ENCODE measurements at places on chromosomes 6 and 20.

- no peak for DNase-seq
These were observed 384.6 kb downstream of the CDH4 start for GRCh38 chr20:61636531-61637116.

DNA sequence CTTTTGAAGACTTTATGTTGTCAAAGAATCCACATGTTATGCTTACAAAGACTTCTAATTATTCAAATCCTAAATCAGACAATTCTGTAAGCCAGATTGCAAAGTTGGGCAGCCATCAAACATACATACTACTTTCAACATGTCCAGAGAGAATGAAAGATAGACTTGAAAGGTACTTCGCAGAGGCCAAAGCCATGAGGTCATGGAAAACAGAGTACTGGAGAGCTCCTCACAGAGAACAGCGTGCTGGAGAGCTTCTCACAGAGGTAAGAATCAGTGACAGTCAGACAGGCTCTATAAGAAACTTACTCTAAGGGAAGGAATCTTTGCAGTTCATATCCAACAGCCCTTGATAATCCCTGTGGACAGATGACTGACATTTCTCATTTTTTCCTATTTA lies 400.2 kb downstream of the GJA1 start:
- no peak for DNase-seq

DNA sequence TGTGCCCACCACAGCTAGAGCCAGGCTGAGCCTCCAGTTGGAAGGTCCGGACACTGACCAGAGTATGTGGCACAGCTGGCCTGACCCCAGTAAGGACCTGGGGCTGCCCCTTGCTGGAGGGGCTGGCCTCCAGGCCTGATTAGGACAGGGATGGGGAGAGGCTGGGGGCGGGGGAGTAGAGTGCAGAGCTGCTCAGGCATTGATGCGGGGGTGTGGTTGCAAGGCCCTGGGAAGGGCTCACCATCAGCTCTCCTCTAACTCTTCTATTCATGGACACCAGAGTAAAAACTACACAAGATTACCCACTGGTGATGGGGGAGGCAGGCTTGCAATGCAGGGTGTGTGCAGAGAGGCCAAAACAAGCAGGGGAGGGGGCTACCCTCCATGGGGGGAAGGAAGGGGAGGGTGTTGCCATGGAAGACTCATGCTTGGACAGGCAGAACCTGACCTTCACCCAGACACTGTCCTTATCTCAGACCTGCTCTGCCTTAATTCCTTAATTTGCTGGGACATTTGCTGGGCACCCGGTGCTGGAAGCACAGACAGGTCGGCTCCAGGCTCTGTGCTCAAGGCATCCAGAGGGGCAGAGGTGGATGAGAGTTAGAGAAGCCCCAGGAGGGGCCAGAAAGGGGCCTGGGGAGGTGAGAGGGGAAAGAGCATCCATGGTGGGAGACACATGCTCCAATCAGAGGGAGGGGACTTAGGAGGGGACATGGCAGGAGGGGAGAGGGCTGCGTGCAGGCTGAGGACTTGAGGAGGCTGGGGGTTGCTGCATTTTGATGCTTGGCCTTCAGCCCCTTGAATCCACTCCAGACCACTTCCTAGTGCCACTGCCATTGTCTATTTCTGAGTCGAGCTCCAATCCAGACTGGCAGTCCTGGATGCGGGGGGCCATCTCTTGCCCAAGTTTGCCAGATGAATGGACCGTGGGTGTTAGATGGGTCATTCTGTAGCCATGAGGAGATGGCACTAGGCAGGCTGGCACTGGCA lies 7.6 kb upstream of the EMILIN3 start:
- no peak for DNase-seq

- DNase-seq = no peak
These were observed 11.5 kb upstream of the KATNA1 start for GRCh38 chr6:149660028-149660427.

DNA sequence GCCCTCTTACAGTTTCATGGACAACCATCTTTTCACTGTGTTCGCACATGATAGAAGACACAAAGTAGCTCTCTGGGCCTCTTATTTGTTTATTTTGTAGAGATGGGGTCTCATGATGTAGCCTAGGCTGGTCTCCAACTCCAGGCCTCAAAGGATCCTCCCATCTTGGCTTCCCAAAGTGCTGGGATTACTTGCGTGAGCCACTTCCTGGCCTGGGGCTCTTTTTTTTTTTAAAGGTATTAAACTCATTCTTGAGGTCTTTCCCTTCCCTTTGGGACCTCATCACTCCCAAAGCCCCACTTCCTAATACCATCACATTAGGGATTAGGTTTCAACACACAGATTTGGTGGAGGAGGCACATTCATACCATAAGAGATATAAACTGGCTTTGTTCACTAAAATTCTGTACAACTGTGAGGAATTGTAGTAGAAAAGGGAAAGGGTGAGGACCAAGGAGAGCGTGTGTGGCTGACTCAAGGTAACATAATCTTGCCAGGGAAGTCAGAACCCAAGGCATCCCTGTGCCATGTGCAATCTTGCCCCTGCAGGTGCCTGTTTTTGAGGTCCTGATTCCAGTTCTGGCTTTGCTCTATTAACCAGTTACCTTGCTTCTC lies 45.5 kb downstream of the EIF2S2 start:
- no peak for DNase-seq

DNA sequence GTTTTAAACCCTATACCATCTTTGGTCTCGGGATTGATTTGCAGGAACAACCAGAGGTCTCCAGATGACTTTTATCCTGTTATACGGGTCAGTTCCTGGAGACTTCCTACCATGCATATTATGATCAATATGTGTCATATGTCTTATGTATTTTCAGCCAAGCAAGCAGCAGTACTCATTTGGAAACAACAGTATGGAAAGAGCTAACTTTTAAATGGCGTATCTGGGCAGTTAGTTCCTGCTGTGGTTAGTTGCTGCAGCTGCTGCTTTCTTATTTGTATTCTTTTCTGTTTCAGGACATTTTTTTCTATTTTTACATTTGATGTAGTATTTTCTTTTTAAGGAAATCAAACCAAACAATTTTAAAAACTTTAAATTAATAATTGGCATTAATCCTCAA lies 207.5 kb downstream of the MANEA start:
- DNase-seq = no peak

GRCh38 chr20:15637950-15638754 lies 935.1 kb downstream of the KIF16B start:
- no peak for DNase-seq

DNA sequence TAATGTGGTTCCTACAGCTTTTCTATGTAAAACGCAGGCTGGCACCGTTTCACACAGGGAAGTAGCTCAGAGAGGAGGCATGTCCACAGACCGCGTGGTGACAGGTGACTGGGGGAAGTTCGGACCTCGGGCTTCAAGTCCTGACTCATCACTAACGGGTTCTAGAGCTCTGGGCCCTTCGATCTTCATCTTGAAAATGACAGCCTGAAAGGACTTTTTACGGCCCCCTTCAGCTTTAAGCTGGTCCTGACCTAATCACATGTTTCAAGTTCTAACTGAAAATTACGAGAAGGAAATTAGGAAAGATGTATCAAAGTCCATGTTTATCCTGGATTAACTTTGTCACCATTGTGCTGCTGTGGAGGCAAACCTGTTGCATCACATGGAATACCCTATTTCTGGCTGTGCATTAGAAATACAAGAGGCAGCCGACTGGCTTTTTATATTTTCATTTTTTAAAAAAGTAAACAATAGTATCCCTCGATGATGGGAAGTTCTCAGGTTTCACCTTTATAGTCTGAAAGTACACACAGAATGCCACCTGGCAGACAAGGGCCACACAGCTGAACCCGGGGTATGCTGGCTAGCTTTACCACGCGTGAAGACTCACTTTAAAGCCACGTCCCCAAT lies 2.0 kb downstream of the MAN1A1 start:
- DNase-seq = peak; percentile 31

DNA sequence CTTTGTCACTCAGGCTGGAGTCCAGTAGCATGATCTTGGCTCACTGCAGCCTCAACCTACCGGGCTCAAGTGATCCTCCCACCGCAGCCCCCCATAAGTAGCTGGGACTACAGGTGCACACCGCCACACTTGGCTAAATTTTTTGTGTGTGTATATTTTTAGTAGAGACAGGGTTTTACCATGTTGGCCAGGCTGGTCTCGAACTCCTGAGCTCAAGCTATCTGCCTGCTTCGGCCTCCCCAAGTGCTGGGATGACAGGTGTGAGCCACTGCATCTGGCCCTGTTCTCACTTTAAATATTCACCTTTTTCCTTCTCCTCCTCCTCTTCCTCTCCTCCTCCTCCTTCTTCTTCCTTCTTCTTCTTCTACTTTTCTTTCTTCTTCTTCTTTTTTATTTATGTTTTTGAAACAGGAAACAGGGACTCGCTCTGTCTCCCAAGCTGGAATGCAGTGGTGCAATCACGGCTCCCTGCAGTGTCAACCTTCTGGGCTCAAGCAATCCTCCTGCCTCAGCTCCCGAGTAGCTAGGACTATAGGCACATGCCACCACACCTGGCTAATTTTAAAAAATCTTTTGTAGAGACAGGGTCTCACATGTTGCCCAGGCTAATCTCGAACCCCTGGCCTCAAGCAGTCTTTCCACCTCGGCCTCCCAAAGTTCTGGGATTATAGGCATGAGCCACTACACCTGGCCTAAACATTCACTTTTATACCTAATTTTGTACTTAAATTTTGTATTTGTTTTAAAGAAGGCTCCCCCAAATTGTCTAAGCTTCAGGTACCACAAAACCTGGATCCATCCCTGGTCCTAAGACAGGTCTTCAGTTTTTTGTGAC lies 47.2 kb upstream of the NCOA3 start:
- DNase-seq = no peak

- DNase-seq = no peak
These were observed 1.5 kb upstream of the ARID1B start for GRCh38 chr6:156775717-156776116.

DNA sequence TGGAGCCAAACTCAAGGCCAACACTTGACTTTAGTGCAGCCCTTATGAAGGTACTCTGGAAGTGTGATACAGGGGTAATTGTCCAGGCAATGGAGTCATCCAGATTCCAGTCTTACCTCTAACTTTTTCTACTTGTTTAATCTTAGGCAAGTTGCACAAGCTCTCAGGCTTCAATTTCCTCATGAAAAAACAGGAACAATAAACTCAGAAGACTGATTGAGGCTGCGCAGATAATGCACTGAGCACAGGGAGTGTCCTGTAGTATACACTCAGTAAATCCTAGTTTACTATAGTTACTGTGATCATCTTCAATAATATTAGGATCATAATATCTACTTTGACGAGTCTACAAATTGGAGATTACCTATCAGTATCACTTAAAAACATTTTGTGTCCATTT lies 127.5 kb upstream of the SMLR1 start:
- DNase-seq = no peak

DNA sequence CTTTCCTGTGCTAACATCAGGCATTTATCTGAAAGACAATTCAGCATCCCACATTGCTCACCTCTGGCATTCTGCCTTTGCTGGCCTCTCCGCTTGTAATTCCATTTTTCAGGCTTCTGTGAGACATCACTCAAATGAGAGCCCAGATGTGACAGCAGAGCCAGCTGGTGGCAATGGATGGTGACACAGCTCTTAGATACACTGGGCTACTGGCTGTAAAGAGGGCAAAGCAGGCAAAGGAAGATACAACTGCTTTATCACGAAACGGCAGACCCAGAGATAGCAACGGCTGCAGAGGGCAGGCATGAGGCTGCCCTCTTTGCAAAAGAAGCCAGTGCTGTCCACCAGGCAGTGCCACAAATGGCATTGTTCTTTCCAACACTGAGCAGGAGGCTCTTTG lies 329.8 kb downstream of the KIF16B start:
- DNase-seq = no peak

- no peak for DNase-seq
These were observed 11.2 kb upstream of the SPAG4 start for GRCh38 chr20:35604449-35604747.

DNA sequence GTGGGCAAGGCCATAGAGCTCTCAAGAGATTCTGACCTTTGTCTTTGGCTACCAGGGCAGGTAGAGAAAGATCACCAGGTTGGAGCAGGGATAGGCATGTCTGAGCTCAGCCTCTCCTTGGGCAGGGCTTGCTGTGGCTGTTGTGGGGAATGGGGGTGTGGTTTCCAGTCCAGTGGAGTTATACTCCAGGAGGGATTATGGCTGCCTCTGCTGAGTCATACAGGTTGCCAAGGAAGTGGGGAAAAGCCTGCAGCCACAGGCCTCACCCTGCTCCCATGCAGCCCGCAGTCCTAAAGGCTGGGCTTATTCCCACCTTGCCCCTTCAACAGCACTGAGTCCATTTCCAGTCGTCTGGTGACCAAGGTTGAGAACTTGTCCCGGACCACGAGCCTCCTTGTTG lies 21.9 kb downstream of the MEP1A start:
- no peak for DNase-seq

DNA sequence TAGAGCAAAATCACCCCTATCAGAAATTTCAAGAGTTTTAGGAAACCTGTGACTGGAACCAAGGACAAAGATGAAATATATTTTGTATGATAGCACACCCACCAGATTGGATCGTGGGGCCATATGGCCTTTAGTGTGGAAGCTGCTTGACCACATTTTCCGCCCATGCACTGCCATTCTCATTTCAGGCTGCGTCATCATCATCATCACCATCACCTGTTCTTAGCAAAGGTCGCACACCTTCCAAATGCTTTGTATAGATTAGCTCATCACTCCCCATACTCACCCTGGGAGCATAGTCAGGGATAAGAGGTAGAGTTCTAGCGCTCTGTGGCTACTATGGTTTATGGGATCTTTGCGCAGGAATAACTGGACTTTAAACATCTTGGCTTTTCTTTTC lies 185.7 kb downstream of the MTHFD1L start:
- no peak for DNase-seq

- DNase-seq = no peak
These were observed 330.8 kb upstream of the PREP start for GRCh38 chr6:105733556-105734162.

GRCh38 chr6:17945111-17945510 lies 42.3 kb downstream of the KIF13A start:
- DNase-seq = no peak

Data from GM06990 (cell line).